ENCODE measurements at places on chromosomes 6 and 20.
A peak's percentile ranks its signal among the peaks of the same experiment; 100 is the strongest.

GRCh38 chr20:36888880-36889516 is 13.1 kb downstream of the TLDC2 start:
- no peak for DNase-seq

GRCh38 chr6:49662231-49662891 is 25.7 kb upstream of the RHAG start:
- no peak for DNase-seq

DNA sequence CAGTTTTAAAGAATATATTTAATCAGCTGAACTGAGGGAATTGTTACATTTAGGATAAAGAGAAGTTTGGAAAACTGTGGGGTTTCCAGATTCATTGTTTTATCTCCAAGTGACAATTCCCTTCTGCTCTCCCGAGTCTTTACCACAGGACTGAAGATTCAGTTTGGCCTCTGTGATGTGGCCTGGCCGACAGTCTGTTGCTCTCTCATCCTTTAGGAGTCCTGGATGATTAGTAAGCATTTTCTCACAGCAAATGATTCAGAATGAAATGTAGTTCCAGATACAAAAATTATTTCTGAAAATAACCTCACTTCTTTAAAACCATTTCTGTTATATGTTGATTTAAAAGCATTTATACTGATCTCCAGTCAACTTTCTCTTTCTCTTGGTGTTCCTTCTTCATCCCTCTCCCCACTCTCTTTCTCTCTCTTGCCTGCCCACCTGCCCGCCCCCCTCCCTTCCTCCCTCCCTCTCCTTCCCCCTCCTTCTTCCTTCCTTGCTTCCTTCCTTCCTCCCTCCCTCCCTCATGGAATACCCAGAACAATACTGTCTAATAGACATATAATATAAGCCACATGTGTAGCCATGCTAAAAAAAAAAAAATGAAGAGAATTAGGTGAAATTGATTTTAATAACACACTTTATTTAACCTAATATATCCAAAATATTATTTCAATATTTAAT is 254.9 kb downstream of the PRL start:
- DNase-seq = no peak

GRCh38 chr6:40359808-40360207 is 227.4 kb downstream of the LRFN2 start:
- no peak for DNase-seq

DNA sequence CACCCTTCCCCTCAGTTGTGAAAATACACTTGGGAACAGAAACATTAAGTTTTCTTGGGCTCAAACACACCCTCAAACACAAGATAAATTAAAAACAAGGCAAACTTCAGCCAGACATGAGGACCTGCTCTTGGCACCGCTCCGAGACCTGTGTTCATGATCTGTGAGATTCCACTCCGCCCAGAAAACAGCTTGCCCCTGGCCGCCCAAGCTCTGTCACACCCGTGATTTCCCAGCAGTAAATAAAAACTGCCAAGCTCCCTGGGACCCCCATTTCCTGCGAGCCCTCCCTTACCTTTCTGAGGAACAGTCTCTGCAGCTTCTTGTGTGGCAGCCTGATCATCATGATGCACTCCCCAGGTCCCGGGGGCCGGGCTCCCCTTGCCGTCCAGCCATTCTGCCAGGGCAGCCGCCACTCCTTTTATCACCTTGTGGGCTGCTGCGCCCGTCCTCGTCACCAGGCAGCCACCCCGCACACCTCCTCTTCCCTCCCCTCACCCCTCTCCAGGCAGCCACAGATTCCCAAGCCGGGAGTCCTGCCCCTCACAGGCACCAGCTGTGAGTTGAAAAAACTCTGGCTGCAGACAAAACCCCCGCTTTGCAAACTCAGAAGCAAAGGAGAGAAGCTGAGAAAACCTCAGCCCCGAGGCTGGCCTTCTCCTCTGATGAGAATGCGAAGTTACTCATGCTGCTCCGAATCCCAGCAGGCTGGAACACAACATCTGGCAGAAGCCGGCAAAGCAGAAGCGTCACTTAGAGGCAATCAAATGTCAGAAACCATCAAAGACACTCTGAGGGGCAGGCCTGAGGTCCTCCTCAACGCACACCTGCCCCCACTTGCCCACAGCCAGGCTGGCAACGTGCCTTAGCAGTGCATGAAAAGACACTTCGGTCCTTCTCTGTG is 130.4 kb upstream of the RPS6KA2 start:
- DNase-seq = no peak

DNA sequence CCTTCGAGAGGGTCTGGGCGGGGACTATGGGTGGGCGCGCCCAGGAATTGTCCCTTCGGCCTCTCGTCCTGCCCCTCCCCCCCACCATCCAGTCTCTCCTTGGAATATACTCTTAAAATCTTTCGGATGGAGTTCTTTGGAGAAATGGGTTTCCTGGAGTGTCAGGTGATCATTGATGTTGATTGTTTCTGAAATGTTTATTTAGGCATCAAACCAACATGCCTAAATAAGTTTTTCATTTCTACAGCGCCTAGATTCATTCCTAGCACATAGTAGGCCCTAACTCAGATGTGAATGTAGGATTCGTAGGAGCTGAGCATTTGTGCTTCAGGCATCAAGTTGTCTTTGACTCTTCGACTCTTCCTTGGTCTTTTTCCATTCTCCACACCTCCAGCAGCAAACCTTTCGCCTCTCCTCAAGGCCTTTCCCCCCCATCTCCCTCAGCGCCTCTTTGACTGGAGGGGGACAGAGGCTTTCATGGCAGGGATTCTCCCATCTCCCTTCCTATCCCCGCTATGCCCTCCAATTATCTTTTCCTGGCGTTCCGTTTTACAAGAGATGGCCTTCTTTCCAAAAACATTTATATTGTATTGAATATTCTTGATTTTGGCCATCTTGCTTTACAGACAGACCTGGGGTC is 610 bp downstream of the CASP8AP2 start:
- no peak for DNase-seq

DNA sequence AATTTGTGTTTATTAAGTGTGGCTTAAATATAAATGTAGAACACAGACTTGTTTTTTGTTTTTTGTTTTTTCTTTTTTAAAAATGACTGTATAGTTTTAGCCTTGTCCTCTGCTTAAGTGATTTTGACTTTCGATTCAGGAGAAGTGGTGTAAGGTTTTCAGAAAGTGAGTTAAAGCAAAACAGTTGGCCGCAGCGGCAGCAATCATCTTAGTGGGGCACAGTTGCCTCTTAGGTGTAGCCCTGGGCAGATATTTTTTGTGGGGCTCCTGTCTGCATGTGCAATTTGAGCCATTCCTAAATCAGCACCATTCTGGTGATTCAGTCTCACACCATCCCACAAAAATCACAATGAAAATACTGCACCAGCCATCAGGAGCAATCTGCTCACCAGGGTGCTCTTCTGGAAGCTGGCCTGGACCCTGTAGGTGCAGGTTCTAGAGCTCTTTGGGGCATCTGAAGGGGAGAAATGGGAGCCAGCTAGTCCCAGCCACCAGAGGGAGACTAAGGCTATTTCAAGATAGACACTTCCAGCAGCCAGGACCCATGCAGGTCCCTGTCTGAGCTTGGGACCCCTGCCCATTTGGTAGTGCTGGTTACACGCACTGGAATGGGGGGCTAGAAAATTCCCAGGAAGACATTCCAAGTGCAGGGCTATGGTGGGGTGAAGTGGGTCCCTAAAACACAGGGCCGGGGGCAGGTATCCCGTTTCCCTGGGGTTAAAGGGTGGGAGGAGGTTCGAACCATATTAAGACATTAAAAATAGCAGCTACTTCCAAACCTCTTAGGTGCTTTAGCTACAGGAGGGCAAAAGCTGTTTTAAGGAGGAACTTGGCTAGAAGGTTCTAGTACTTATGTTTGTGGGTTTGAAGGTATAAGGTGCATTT is 156.6 kb downstream of the NFATC2 start:
- DNase-seq = peak; percentile 24

All from activated naive CD4-positive, alpha-beta T cell treated with Interleukin-2 at 50 U/mL for 16 hours (primary cell).